ENCODE measurements at places on chromosomes 3 and 15. TPM values are rescaled to one million over a fixed set of nuclear protein-coding genes. Genes with fewer than 3 reads are reported as not detected.

SNTN gene
- not detected for total RNA-seq

GRAMD2A gene
- not detected for total RNA-seq

THSD4 gene
- not detected for total RNA-seq

FOXL2NB gene
- total RNA-seq, result not detected

CSPG5 gene
- total RNA-seq, result 1.2 TPM

HTR3E gene
- not detected for total RNA-seq

UBA7 gene
- 133 TPM for total RNA-seq

CACNA2D3 gene
- total RNA-seq, result not detected

RBPMS2 gene
- not detected for total RNA-seq

Measured in activated naive CD4-positive, alpha-beta T cell treated with anti-CD3 and anti-CD28 coated beads, Interleukin-2, amount 50 U/mL, for 72 hours (primary cell).